HepG2 (cell line): ENCODE measurements at places on chromosomes 16 and 17. TPM values are rescaled to one million over a fixed set of nuclear protein-coding genes. Genes with fewer than 3 reads are reported as not detected.

Gene FBXL19
- total RNA-seq: 7.4 and 13.7 TPM in 2 replicates

DNA sequence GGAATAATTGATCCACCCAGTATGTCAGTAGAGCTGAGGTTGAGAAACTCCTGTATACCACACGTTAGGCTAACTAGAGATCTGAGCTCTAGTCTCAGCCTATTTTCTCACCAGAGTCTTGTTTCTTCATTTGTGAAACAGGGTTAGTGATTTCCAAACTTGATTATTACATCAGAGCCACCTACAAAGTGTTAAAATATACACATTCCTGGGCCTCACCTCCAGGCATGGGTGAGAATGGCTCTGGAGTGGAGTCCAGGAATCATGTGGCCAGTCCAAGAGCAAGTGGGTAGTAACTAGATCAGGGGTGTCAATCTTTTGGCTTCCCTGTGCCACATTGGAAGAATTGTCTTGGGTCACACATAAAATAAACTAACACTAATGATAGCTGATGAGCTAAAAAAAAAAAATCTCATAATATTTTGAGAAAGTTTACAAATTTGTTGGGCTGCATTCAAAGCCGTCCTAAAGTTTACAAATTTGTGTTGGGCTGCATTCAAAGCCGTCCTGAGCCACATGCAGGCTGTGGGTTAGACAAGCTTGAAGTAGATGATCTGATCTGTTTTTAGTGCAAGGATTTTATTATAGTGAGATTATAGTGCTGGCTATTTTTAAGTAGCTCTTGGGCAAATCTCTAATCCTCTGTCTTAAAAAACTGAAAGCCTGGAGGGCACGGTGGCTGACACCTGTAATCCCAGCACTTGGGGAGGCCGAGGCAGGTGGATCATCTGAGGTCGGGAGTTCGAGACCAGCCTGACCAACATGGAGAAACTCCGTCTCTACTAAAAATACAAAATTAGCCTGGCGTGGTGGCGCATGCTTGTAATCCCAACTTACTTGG lies 20.4 kb downstream of the PRCD start:
- DNase-seq: no peak
- H3K27me3 ChIP-seq: no peaks in the 10 kb centered on the region
- H3K4me1 ChIP-seq: peaks cover 48% of the 10 kb centered on the region
- peak overlapping the region; percentile 79; the same call in 1 of the 2 replicates for H3K4me3 ChIP-seq
- H3K36me3 ChIP-seq: peaks cover 41% of the 10 kb centered on the region
- H3K27ac ChIP-seq: peak overlapping the region; percentile 28

- no peak overlapping the region for H3K4me3 ChIP-seq
- no peaks in the 10 kb centered on the region for H3K27me3 ChIP-seq
- no peak overlapping the region for H3K27ac ChIP-seq
- peaks cover 69% of the 10 kb centered on the region for H3K4me1 ChIP-seq
- DNase-seq: no peak
- peaks cover 88% of the 10 kb centered on the region for H3K36me3 ChIP-seq
Observed at GRCh38 chr16:87368029-87368770, 15.4 kb downstream of the FBXO31 start.

- no peak overlapping the region for H3K4me3 ChIP-seq
- H3K4me1 ChIP-seq: no peaks in the 10 kb centered on the region
- peaks cover 5% of the 10 kb centered on the region for H3K27me3 ChIP-seq
- H3K36me3 ChIP-seq: no peaks in the 10 kb centered on the region
- DNase-seq: no peak
Observed at GRCh38 chr17:48483471-48484131, 47.2 kb downstream of the HOXB1 start.

DNA sequence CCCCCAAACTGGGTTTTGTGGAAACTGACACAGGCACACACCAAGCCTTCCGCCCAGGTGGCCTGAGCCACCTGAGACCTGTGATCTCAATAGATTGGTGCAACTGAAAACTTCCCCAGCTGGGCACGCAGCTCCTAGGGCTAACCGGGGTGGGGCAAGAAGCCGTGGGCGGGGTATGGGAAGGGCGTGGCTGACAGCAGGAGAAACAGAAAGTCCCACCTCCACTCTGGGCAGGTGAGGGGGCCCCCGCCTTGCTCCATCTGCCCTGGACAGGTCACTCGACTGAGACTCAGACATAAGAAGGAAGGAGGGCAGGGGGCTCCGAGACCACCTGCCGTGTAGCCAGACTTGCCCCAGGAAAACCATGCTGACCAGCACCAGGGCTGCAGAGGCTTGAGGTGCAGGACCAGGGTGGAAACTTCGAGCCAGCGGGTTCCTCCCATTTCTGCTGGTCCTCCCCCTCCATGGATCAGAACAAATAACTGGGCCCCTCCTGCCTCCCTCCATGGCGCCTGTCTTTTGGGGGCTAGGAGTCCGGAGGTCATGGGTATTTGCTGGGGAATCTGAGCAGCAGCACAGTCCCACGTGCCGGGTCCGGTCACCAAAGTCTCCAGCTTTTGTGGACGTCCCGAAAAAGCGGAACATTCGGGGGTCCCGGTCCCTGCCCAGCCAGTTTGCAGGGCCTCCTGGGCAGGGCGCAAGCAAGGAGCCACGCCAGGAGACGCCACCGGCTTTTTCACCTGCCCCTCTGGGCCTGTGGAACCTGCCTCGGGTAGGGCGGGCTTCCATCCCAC lies 1.3 kb downstream of the TIMP2 start:
- peaks cover 49% of the 10 kb centered on the region for H3K4me1 ChIP-seq
- peaks cover 18% of the 10 kb centered on the region; the same call in 2 of the 3 replicates for H3K27me3 ChIP-seq
- DNase-seq: no peak
- no peak overlapping the region for H3K27ac ChIP-seq
- no peaks in the 10 kb centered on the region for H3K36me3 ChIP-seq
